ENCODE measurements at places on chromosomes 4 and X.

- DNase-seq, result no peak
Measured at GRCh38 chr4:25098964-25099891, 61.0 kb downstream of the SEPSECS start.

DNA sequence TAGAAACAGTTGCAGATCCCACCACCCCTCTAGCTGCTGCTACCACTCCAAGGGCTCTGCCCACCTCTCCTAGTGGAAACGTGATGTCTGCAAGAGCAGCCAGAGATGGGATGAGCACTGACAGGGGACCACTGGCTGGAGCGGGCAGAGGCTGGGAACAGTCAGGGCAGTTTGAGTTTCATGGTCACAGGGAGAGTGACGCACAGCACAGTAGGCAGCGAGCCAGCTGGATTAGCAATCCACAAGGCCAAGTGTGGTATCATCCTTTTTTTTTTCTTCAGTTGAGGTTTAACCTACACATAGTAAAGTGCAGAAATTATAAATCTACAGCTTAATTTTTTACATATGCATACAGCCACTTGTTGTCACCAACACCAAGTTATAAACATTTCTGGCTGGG is 6.4 kb upstream of the SCML2 start:
- no peak for DNase-seq

- no peak for DNase-seq
Measured at GRCh38 chrX:72666451-72666850, 47.7 kb downstream of the PHKA1 start.

- DNase-seq, result no peak
Measured at GRCh38 chr4:174255786-174256185, 27.7 kb downstream of the FBXO8 start.

DNA sequence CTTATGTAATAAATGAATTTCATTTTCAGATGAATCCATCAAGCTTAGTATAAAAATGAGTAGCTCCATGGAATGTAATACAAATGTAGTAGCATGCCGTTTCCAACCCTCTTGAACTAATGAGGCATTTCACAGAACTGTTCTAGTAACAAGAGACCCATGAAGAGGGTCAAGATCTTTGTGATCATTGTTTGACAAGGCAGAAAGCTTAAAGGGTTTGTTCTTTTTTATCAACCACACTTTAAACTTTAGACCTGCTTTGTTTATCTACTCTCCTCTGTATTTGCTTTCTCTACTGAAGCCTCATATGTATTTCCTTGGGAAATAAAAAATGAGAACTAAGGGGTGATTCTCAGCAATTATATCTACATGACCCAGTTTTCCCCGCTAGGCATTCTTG is 513.9 kb downstream of the ARAP2 start:
- DNase-seq, result no peak

- no peak for DNase-seq
Measured at GRCh38 chr4:66169341-66169740, 499.1 kb upstream of the EPHA5 start.

DNA sequence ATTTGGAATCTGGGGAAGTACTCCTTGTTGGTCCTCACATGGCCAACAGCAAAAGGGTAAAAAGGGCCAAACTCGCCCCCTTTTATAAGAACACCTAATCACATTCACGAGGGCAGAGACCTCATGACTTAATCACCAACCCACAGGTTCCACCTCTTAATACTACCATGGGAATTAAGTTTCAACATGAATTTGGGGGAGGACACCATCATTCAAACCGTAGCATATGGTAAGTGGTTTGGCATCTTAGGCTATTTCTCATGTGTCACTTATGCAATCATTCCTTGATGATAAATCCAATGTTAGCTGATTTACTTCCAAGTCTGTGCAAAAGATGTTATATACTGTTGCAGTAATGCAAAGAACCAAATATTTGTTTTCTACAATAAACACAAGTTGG is 302.9 kb upstream of the FAM241A start:
- DNase-seq, result no peak

- no peak for DNase-seq
Measured at GRCh38 chrX:10819973-10820372, 199.6 kb upstream of the MID1 start.

DNA sequence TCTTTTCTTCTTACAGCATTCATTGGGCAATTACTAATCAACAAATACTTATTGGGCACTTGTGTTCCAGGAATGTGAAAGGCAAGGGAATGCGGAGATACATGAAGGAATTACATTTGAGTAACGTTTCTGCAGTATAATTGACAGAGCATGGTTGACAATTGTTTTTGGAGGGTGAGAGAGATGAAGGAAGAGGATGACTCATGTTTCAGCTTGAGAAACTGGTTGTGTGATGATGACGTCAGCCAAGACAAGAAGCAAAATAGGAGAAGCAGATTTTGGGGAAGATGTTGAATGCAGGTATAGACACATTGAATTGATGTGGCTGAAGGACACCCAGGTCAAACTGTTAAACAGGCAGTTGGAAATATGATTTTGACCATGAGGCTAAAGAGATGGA is 8.0 kb upstream of the CPEB2 start:
- peak; percentile 59 for DNase-seq

DNA sequence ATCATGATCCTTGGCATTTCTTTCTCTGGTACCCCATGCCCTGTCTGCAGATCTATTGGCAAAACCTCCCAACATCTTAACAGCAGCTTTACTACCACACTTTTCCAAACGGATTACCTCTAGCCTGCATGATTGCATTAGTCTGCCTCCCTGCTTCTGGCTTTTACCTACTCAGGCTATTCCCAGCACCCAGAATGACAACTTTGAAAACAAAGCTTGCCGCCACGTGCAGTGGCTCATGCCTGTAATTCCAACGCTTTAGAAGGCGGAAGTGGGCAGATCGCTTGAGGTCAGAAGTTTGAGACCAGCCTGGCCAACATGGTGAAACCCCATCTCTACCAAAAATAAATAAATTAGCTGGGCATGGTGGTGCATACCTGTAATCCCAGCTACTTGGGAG is 60.2 kb downstream of the UBE2K start:
- no peak for DNase-seq

DNA sequence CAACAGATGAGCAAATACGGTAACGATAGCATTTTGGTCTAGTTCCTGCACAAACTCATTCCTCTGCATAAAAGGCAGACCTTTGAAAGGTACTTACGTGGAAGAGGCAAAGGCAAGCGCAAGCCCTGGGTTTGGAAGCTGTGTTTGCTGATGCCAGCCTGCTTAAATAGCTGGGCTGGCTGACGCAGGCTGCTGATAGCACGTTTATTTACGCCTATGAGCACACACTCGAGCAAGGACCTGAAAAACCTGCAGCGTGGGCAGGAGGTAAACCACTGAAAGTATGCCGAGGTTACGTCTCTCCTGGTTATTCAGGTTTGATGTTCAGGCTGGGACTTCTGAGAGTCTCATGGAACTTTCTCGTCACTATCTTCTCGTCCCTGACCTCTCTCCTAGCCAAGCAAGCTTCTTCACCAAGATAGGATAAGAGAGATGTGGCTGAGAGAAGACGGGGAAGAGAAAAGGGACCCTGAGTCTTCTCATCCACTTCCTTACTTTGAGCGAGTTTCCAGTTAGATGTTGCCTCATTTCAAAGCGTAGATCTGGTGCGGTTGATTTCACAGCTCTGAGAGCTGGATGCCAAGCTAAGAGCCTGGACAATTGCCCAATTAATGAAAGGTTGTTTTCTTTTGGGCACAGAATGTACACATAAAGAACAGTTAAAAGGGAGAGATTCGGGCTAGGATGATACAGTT is at the start of gene HOPX:
TSS of gene HOPX (minus strand) at position 139 of the 695 bp plus-strand sequence. CDS start 23,480 bp downstream, outside the sequence.
- peak; percentile 80 for DNase-seq

- no peak for DNase-seq
Measured at GRCh38 chr4:86452924-86453531, 93.2 kb upstream of the MAPK10 start.

DNA sequence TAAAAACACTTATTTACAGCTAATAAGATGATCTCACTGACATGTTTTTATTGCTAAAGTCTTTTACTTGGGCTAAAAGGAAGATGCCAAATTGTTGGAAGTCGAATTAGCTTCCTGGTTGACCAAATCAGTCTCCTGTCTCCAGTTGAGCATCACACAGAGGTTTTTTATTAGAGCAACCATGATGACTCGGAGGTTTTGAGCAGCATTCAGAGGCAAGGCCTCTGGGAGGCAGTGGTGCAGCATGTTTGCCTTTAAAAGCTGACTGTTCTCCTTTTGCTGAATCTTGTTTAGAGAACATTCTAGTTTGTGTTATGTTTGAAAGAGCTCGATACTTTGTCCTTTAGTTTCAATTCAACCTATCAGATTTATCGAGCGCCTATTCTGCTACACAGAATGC is 2.1 kb downstream of the UCHL1 start:
- no peak for DNase-seq

GRCh38 chr4:188127214-188127874 is 11.9 kb upstream of the TRIML1 start:
- DNase-seq, result no peak

GRCh38 chrX:11543249-11543648 is 122.5 kb downstream of the ARHGAP6 start:
- DNase-seq, result no peak

DNA sequence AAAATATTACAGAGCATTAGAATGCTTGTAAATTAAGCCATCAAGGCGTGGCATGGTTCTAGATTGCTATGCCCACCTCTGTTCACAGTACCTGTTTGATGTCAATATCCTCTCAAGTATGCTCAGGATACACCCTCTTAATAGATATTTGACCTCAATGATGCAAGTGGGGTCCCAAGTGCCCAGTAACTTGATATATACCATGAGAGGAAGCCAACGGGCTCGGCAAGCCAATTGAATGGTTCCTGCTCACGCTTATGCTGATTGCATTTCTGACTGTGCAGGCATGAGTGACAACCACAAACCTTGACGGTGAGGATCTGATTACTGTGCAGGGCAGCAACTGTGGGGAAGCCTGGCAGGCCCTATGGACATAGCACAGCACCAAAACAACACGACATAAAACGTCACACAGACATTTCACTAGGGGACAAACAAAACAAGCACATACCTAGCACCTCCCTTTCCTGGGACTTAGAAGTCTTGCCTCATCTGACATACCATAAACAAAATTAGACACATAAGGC is 179.1 kb upstream of the ETNPPL start:
- DNase-seq, result no peak

- DNase-seq, result no peak
Measured at GRCh38 chr4:150583287-150584110, 1.5 kb downstream of the MAB21L2 start.

DNA sequence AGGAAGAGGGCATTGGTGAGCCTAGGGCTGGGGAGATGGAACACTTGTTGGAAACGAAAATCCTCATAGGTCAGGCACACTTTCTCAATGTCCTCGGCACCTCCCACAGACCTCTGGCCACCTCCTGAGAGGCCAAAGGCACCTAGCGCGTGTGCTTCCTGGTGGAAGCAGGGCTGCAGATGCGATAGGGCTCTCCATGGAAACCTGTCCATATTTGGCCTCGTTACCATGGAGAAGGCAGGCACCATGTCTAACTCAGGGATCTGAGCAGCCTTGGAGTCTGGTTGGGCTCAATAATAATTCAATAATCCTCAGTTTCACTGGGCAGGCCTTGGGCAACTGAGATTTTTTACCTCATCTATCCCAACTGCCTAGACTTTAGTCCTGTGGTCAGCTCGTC is 58.3 kb downstream of the RAI2 start:
- DNase-seq, result no peak

- no peak for DNase-seq
Measured at GRCh38 chr4:143071351-143071750, 113.4 kb upstream of the USP38 start.

- peak; percentile 38 for DNase-seq
Measured at GRCh38 chr4:121728798-121729226, 32.0 kb upstream of the ANXA5 start.

DNA sequence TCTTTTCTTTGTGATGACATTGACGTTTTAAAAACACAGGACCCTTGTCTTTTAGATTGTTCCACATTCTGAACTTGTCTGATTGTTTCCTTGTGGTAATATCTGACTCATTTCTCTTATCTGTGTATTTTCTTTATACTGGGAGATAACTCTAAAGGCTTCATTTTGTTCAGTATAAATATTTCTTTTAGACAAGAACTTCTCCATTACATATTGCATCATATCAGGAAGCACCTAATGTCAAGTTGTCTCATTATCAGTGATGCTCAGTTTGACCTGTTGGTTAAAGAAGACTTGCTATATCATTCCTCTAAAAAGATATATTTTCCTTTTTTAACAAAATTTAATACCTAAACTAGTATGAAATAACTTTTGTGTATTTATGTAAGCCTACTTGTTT is 152.3 kb upstream of the BMP3 start:
- no peak for DNase-seq

DNA sequence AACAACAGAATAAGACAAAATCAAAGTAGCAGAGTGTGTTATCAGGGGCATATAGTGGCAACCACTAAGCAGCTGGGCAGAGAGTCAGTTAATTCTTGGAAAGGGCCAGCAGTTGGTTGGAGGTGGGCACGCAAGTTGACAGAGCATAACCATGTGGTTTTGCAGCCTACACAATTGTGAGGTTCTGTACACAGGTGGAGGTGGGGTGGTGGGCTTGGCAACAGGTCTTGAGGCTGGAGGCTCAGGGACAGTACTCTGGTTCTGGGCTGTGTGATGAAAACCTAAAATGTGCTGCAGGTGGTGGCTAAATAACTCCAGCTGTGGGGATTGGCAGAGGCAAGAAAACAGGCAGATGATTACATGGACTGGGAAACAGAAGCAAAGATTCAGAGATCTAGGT is 1112.7 kb downstream of the PDHA2 start:
- no peak for DNase-seq

GRCh38 chr4:184536881-184537248 is 62.5 kb upstream of the IRF2 start:
- DNase-seq, result peak; percentile 73

GRCh38 chrX:111519215-111519614 is 7.8 kb downstream of the SERTM2 start:
- DNase-seq, result no peak

GRCh38 chr4:26029568-26030131 is 115.6 kb downstream of the SMIM20 start:
- no peak for DNase-seq

- DNase-seq, result no peak
Measured at GRCh38 chr4:67674098-67674497, 26.9 kb downstream of the UBA6 start.

- no peak for DNase-seq
Measured at GRCh38 chr4:26911254-26911653, 50.6 kb downstream of the STIM2 start.

DNA sequence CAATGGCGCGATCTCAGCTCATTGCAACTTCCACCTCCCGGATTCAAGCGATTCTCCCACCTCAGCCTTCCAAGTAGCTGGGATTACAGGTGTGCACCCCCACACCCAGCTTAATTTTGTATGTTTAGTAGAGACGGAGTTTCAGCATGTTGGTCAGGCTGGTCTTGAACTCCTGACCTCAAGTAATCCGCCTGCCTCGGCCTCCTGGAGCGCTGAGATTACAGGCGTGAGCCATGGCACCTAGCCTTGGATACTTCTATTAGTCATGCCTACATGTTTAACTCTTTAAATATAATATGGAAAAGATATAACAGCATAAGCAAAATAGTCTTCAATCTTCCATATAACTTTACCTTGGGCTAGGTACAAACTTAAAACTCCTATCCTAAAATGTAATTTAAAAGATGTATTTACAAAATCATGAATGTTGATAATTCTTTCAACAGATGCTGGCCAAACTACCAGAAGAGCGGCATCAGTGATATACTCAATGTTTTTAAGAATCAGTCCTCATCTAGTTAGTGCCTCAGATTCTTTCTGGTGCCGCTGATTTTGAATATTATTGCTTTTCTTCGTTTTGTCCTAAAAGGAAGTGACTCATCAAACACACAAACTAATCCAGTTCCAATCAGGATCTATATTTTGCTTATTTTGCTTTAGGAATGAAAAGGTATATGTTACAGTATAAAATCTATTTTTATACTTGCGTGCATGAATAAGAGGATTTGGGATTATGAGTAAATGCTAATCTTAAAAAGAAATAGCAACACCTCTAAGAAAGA is 23.7 kb downstream of the FAM241A start:
- no peak for DNase-seq

Data from activated CD4-positive, alpha-beta T cell treated with anti-CD3 and anti-CD28 coated beads, Interleukin-2, amount 10 ng/mL, durations not matched to agents 24 days and 14 days (primary cell).